ENCODE measurements at places on chromosomes 1 and 21. TPM values are rescaled to one million over a fixed set of nuclear protein-coding genes. Genes with fewer than 3 reads are reported as not detected.

FALEC gene
- 1.3 TPM for total RNA-seq

MFSD2A gene
- 6.0 TPM for total RNA-seq

TFF2 gene
- not detected for total RNA-seq

ARTN gene
- not detected for total RNA-seq

SPRR5 gene
- total RNA-seq, result not detected

MRAP gene
- not detected for total RNA-seq
